Hematopoietic multipotent progenitor cell treated with erythropoietin and hydrocortisone succinate and interleukin-3 and kit ligand, for 8 days (in vitro differentiated cells): ENCODE measurements at places on chromosomes 11 and 22.

DNA sequence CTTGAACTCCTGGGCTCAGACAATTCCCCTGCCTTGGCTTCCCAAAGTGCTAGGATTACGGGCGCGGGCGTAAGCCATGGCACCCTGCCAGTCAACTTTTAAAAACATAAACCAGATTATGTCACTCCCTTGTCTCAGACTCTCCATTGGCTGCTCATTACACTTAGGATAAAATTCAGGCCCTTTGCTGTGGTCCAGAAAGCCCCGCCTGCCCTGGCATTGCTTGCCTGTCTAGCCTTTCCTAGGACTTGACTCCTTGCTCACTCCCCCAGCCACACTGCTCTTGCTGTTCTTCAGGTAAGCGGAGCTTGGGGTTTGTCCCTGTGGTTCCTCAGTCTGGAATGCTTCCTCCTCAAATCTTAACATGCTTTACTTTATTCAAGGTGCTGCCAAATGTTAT lies 30.5 kb downstream of the DIXDC1 start:
- no peak for DNase-seq

GRCh38 chr11:93359396-93359795 lies 28.9 kb downstream of the DEUP1 start:
- DNase-seq, result no peak

DNA sequence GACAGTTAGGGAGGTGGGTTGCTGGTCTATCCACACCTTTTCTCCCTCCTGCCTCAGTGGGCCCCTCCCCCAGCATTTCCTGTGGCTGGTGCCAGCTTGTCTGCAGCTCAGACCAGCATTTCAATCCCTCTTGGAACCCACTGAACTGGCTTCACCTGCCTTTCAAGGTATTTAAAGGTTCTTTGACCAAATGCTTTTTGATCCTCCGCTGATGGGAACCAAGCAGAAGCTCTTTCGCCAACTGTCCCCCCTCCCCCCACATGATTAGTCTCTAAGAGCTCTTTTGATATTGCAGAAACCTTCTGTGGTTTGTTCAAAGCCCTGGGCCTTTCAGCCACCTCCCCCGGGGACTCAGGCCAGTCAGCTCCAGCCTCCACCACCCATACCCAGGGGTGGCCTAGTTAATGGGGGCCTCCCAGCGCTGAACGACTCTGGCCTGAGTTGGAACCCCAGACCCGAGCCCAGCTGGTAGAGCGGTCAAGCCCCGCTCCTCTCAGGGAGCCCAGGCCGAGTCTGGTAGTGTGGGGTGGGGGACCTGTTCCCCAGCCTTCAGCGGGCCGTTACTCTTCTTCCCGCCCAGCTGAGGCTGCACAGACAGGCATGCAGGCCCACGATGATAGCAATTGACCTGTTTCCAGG lies 6.0 kb upstream of the SYT7 start:
- no peak for DNase-seq

GRCh38 chr11:111344032-111344431 lies 35.0 kb downstream of the POU2AF1 start:
- no peak for DNase-seq

- no peak for DNase-seq
These were observed 46.0 kb upstream of the WNT7B start for GRCh38 chr22:46022881-46023512.

- no peak for DNase-seq
These were observed 437.0 kb downstream of the TBC1D22A start for GRCh38 chr22:47199261-47199978.

- DNase-seq, result no peak
These were observed 9.6 kb downstream of the RCN1 start for GRCh38 chr11:32100495-32100894.

DNA sequence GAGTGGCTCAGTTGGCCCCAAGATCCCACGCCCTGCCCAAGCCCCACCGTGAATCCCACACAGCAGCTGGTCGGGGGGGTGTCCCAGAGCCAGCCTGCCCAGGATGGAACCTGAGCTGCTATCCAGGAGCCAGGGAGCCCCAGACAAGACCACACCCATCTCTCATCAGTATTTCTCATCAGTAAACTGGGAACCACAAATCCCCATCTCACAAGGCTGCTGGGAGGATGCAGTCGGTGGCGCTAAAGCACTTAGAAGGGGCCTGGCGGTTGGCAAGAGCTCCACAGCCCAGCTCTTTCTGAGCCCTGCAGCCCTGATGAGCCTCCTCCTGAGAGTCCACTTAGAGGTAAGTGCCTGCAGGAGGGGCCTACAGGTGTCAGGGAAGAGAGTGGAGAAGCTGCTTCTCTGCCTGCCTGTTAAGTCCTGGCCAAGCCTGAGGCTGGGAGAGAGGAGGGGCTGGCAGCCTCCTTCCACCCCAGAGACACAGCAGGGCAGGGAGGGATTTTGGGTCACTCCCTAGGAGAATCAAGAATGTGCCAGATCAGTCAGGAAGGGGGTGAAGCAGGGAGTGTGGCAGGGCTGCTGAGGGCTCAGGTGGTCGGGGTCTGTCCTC lies 6.1 kb downstream of the FADS3 start:
- DNase-seq, result no peak

- no peak for DNase-seq
These were observed 11.2 kb upstream of the PAX6 start for GRCh38 chr11:31822175-31822926.

DNA sequence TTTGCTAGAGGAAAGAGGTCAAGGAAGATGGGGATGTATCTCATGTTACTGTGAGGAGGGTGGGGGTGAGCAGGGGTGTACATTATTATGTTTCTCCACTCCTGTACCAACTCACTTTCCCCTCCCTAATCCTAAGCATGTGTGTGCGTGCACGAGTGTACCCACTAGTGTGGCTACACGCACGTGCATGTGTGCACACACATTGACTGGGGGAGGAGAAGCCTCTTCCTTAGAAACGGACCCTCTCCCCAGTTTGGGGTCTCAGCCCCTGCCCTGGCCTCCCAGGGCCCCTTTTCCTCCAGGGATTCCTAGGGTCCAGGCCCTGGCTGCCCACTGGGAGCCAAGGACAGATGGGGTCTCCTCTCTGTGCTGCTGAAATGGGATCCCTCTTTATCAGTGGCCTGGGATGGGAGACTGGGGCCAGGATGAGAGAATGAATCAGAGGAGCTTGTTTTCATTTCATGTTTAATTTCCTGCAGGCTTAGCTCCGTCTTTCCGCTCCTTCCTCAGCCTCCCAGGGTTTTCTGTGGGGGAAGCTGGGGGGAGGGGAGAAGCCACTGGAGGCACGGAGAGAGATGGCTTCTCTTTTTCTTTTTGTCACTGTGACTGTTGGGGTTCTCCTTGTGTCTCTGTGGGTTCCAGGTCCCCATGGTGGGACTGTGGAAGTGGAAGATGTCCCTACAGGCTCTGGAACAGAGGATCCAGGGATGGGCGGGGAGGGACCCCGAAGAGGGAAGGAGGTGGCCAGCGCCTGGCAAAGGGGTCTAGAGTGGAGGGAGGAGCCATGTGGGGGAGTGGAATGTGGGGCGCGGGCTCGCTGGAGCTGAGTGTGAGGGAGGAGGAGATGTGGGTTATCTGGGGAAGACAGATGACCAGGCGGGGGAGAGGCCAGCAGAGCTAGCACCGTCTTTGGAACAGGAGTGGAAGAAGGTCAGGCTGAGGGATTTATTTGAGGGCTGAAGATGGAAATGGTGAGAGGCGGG lies 40.3 kb downstream of the ALX4 start:
- peak; percentile 26 for DNase-seq

DNA sequence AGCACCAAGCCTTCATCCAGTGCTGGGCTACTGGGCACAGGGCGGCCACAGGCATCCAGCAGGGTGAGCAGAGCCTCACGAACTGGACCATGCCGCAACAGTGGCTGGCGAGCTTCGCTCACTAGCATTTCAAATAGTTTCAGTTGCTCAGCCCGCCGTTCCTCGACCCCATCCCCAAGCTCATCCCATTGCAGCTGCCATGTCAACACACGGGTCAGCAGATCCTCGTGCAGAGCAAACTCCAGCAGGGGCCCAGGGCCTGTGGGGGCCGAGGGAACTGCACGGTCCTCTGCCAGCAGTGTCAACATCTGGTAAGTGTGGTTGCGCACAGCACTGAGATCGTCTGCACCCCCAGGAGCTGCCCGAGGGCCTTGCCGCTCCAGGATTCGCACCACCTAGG lies 10.6 kb downstream of the FHIP1B start:
- no peak for DNase-seq

DNA sequence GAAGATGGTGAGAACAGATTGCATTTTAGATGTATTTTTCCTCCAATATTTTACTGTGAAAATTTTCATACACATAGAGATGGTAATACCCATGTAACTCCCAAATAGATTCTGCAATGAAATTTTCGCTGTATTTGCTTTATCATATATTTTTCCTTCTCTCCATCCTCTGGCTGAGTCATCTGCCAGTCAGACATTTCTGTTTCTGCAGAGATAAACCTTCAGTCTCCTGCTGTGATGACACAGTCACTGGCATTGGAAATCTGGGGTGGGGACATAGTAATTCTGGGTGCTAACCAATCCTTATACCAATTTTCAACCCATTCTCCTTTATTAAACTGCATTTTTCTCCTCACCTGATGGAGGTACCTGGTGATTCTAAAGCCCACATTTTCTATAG lies 33.7 kb downstream of the SVIP start:
- peak; percentile 19 for DNase-seq

- no peak for DNase-seq
These were observed 943.3 kb downstream of the BRD1 start for GRCh38 chr22:48884324-48884723.

- no peak for DNase-seq
These were observed 25.0 kb downstream of the ARRB1 start for GRCh38 chr11:75326439-75326810.

DNA sequence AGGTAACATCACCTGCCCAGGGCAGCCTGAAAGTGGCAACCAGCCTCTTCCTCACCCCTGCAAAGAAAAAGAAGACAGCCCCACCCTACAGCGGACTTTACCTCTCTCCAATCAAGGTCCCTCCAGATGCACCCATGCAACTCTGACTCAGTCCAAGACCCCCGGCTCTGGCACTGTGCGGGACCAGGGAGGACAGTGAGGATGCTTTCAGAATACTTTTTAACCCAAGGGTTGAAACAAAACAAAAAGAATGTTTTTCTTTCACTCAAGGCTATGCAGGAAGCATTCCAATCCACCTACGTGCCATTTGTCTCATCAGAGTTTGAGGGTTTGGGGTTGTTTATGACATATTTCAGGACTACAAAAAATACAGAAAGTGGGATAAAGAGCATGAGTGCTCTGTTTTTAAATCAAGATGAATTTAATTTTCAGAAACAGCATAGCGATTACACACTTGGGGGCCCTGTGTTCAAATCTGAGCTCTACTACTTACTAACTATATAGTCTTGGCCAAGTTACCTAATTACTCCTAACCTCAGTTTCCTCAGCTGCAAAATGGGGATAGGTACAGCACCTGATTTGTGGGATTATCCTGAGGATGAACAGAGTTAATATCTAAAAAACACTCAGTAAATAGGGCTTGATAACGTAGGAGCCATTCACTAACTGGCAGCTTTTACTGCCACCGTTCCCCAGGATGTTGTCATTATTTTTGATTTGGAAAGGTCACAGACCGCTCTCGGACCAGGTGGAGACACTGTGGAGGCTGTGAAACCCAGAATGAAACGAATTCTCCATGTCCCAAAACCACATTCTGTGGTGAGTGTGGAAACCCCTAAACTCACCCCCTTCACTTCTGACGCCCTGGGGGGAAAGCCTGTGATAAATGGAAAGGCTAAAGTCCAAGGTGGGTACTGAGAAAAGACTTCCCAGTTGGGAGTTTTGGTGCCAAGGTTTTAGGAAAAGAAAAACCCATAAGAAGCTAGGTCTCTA lies 5.6 kb downstream of the PLAAT3 start:
- DNase-seq, result no peak
